SK-N-SH (cell line): ENCODE measurements at places on chromosomes 4 and X. TPM values are rescaled to one million over a fixed set of nuclear protein-coding genes. Genes with fewer than 3 reads are reported as not detected.
A peak's percentile ranks its signal among the peaks of the same experiment; 100 is the strongest.

CT47A7 gene
- polyA plus RNA-seq = not detected in 2 replicates

LDOC1 gene
- polyA plus RNA-seq = 15.3 and 33.3 TPM in 2 replicates

MBNL3 gene
- 0.21 and 0.23 TPM in 2 replicates for polyA plus RNA-seq

INPP4B gene
- polyA plus RNA-seq = 0.06 and 0.08 TPM in 2 replicates

DNA sequence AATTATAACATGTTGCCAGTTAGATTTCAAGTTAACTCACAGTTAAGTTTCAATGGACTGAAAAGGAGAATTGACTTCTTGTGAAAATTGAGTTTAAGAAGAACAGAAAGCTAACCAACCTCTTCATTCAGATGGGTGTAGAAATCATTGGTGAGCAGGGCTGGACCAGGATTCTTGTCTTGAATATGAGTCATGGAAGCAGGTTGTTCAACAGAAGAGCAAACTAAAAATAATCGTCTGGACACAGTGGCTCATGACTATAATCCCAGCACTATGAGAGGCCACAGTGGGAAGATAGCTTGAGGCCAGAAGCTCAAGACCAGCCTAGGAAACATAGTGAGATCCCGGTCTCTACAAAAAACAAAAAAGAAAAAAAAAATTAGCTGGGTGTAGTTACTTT is 98.2 kb downstream of the ARSJ start:
- no peaks in the 10 kb centered on the region for H3K27me3 ChIP-seq
- H3K4me1 ChIP-seq = no peaks in the 10 kb centered on the region; the same call in 1 of the 2 replicates
- peaks cover 6% of the 10 kb centered on the region for H3K36me3 ChIP-seq
- no peak overlapping the region for H3K27ac ChIP-seq
- no peak overlapping the region for H3K4me3 ChIP-seq

DNA sequence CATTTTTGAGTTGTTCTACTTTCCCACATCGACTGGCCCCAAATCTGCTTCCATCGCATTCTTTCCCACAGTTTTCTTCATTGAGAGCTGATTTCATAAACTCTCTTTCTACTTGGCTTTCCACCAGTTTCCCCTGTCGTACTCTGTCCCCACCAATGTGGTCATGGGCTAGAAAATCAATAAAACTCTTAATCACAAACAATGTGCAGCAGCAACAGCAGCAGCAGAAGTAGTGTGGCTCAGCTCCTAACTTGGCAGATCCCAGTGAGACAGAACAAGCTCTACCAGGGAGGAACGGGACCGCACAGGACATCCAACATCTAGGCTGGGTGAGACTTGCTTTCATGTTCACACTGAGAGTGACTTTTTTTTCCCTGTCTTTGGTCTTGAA is 3.1 kb upstream of the SETD7 start:
- no peaks in the 10 kb centered on the region; the same call in 1 of the 2 replicates for H3K27me3 ChIP-seq
- H3K27ac ChIP-seq = no peak overlapping the region
- no peaks in the 10 kb centered on the region for H3K36me3 ChIP-seq
- peaks cover 19% of the 10 kb centered on the region for H3K4me1 ChIP-seq
- H3K4me3 ChIP-seq = no peak overlapping the region

GRCh38 chr4:36323816-36324419 is 42.5 kb downstream of the DTHD1 start:
- H3K4me3 ChIP-seq = no peak overlapping the region
- DNase-seq = no peak
- no peaks in the 10 kb centered on the region for H3K27me3 ChIP-seq

DNA sequence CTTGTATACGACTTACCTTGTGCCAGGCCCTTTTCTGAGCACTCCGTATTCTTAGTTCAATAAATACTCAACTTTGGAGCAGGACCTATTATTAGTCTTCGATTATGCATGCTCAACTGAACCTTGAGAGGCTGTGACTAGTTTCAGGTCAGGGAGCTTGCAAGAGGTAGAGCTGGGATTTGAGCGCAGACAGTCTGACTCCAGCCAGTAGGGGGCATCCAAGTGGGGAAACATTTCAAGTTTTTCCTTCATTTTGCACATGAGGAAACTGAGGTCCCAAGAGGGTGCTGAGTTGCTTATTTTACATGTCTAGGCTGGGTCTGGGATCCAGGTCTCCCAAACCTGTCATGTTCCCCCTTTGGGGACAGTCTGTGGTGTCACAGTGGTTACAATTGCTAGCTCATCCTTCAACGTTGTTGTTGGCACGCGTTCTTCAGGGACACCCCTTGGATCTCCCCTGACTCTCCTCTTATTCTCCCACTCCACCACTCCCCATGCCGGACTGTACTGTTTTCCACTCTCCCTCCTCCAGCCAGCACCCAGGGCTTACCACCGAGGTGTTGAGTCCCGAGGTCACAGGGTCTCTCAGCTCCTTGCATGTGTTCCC is 6.7 kb upstream of the PRICKLE3 start:
- H3K4me3 ChIP-seq = no peak overlapping the region
- DNase-seq = no peak
- H3K36me3 ChIP-seq = no peaks in the 10 kb centered on the region
- no peak overlapping the region for H3K27ac ChIP-seq
- H3K4me1 ChIP-seq = no peaks in the 10 kb centered on the region
- H3K27me3 ChIP-seq = peaks cover 9% of the 10 kb centered on the region; the same call in 1 of the 2 replicates

- no peak overlapping the region for H3K4me3 ChIP-seq
- no peaks in the 10 kb centered on the region for H3K36me3 ChIP-seq
- no peak overlapping the region for H3K27ac ChIP-seq
- H3K27me3 ChIP-seq = no peaks in the 10 kb centered on the region
- peak; percentile 36 for DNase-seq
Measured at GRCh38 chr4:89254847-89255246, 52.8 kb downstream of the GPRIN3 start.

DNA sequence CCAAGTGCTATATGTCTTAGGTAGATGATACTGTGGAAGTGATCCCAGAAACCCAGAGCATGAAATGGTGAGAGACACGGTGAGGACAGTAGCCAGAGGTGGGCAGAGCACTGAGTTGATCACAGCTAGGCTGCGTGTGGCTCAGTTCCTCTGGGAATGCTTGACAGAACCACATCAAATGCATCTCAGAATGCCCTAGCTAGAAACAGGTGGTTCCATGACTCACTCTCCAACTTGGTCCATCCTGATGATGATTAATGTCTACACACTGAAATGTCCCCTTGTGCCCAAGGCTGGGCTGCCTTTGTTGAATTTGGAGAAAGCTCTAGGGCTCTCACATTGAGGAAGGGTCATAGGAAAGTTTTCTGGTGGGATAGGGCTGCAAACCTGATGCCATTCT is 113.6 kb downstream of the ZNF518B start:
- H3K4me3 ChIP-seq = no peak overlapping the region
- no peak for DNase-seq
- H3K4me1 ChIP-seq = no peaks in the 10 kb centered on the region
- no peak overlapping the region for H3K27ac ChIP-seq

DNA sequence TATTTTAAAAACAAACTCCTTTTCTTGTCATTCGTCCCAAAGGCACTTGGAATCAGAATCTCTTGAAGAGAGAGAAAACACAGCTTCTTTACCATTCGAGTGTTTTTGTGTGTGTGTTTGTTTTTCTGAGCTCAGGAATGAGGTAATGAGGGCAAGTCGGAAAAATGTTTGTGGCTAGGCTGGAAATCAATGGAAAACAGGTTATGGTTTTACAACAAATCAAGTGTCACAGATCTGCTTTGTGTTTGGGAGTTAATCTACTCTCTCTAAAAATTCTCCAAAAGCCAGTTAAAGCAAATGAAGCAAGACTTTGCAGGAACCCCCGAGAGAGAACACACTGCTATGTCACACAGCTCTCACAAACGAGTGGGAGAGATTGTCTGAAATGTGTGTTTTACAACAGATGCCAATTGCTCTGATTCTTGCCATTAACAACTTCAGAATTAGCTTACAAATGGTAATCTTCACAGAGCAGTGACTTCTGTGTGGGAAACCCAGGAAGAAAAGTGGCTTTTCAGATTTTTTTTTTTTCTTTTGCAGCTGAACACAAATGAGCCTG is 264.1 kb downstream of the CBLL2 start:
- no peaks in the 10 kb centered on the region for H3K4me1 ChIP-seq
- H3K27ac ChIP-seq = no peak overlapping the region
- no peak for DNase-seq
- no peaks in the 10 kb centered on the region for H3K36me3 ChIP-seq

DNA sequence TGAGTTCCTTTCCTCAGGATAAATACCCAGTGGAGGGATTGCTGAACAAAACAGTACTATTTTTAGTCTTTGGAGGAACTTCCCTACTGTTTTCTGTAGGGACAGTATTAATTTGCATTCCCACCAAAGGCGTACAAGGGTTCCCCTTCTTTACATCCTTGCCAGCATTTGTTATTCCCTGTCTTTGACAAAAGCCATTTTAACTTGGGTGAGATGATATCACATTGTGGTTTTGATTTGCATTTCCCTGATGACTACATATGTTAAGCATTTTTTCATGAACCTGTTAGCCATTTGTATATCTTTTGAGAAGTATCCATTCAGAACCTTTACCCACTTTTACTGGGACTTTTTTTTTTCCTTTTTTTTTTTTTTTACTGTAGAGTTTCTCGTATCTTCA is 126.2 kb upstream of the ANXA10 start:
- no peak for DNase-seq
- H3K27me3 ChIP-seq = no peaks in the 10 kb centered on the region
- H3K36me3 ChIP-seq = no peaks in the 10 kb centered on the region
